ENCODE measurements at places on chromosomes 16 and 17.

- DNase-seq, result no peak
Observed at GRCh38 chr16:28617874-28618273, 8.0 kb upstream of the SULT1A1 start.

- no peak for DNase-seq
Observed at GRCh38 chr17:78819806-78820792, 20.5 kb downstream of the USP36 start.

GRCh38 chr17:78458091-78458490, 79.6 kb downstream of the PGS1 start:
- DNase-seq, result no peak

GRCh38 chr16:2467528-2468232, 3.4 kb upstream of the NTN3 start:
- DNase-seq, result no peak
